Epithelial cell of alveolus of lung (primary cell): ENCODE measurements at places on chromosomes 16 and 17. TPM values are rescaled to one million over a fixed set of nuclear protein-coding genes. Genes with fewer than 3 reads are reported as not detected.

The NOD2 gene
- 0.13 TPM in 1 of 2 replicates, not detected in the other for total RNA-seq

The WDR45B gene
- 72.3 and 77.8 TPM in 2 replicates for total RNA-seq

The KRT39 gene
- total RNA-seq: 0.52 TPM in 1 of 2 replicates, not detected in the other

The GNAO1 gene
- 0.08 TPM in 1 of 2 replicates, not detected in the other for total RNA-seq

The OR4D1 gene
- total RNA-seq: 0.32 TPM in 1 of 2 replicates, not detected in the other

The TOX3 gene
- 5.0 TPM in 1 of 2 replicates, not detected in the other for total RNA-seq

The KRT9 gene
- total RNA-seq: not detected in 2 replicates

The C16orf96 gene
- total RNA-seq: not detected in 2 replicates

The RASD1 gene
- 2.5 and 3.4 TPM in 2 replicates for total RNA-seq
